Left forelimb (tissue), 1 donor: ENCODE measurements at places on chromosomes 12 and 14.

GRCh38 chr12:66960704-66961690, 282.1 kb upstream of the GRIP1 start:
- no peak for DNase-seq

DNA sequence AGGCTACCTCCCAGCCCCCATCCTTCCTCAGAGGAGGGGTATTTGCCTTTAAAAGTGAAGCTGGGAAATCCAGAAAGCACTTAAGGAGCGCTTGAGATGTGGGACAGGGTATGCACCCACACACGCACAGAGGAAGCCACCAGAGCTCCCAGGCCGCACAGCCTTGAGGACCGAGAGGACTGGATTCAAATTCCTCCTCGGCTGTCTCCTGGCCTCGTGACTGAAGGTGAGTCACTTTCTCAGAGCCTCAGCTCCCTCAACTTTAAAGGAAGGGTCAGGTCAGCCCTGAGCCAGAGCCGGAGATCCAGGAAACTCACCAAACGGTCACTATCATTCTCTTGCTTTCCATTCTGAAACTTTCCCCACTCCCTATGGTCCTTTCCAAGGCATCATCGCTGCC, 37.6 kb downstream of the BCL11B start:
- DNase-seq: no peak

- peak; percentile 80 for DNase-seq
Measured at GRCh38 chr12:132268674-132269073, 60.7 kb downstream of the GALNT9 start.

GRCh38 chr12:56208006-56208405, 13.7 kb downstream of the RNF41 start:
- no peak for DNase-seq

DNA sequence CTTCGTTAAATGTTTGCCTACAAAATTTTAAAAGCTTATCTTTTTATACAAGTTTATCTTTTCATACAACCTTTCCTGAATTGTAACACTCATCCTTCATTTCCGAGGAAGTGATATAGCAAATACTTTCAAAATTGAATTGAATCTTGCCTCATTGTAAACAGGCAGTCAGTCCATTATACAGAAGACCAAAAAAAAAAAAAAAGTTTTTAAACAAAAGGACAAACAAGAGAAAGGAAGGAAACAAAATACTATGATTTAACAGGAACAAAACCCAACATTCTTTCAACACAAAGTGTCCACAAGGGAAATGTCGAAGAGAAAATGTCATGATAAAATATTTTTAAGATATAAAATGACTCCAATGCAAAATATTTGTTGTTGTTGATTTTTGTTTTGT, 8.5 kb downstream of the ATF7 start:
- DNase-seq: no peak

GRCh38 chr14:74065746-74066575, 18.3 kb downstream of the ALDH6A1 start:
- no peak for DNase-seq

GRCh38 chr14:93017301-93017797, 94.4 kb downstream of the CHGA start:
- DNase-seq: no peak

DNA sequence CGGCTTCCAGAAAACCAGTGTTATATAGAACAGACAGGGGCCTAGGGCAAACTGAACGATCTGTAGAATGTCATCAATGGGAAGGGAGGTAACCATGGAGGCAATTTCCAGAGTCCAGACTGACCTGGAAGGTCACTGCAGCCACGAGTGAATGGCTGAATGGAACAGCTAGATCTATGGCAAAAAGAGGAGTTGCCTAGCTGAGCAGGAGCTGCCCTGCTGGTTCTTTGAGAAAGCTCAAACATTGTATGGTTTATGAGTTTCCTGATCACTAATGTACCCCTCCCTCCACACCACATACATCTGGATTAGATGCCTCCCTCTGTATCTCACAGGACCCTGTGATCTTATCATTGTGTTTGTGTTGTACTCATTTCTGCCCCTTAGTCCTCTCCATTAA, 1.0 kb upstream of the RERG start:
- no peak for DNase-seq
